H1 (cell line): ENCODE measurements at places on chromosomes 2 and 18.

- no peak overlapping the region for H3K27ac ChIP-seq
- H3K36me3 ChIP-seq, result no peaks in the 10 kb centered on the region
- H3K4me1 ChIP-seq, result peaks cover 6% of the 10 kb centered on the region; the same call in 1 of the 2 replicates
- H3K27me3 ChIP-seq, result no peaks in the 10 kb centered on the region
- DNase-seq, result peak; percentile 52
Observed at GRCh38 chr2:104286841-104287240, 567.1 kb upstream of the POU3F3 start.

- H3K27ac ChIP-seq, result no peak overlapping the region
- no peaks in the 10 kb centered on the region for H3K4me1 ChIP-seq
- peak; percentile 86 for DNase-seq
- H3K27me3 ChIP-seq, result no peaks in the 10 kb centered on the region
- H3K36me3 ChIP-seq, result no peaks in the 10 kb centered on the region
Observed at GRCh38 chr2:127197475-127198385, 22.4 kb downstream of the CYP27C1 start.

DNA sequence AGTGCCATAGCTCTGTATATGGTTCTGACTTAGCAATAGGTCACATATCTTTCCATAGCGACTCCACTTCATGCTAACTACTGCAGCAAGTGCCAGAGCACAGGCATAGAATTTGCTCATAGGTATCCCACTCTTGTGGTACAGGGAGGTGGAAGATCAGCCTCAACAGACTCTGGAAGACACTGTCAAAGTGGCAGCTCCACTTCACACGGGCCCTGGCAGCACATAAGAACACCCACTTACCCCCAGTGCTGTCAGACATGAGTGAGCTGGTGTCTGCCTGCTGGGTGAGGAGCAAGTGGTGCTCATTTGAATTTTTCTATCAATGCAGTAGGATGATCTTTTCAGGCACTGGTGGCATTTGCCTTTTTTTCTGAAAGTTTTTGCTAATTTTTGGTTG lies 48.6 kb downstream of the BCL2L11 start:
- H3K4me1 ChIP-seq, result peaks cover under 1% of the 10 kb centered on the region; the same call in 1 of the 2 replicates
- H3K27ac ChIP-seq, result no peak overlapping the region
- no peak for DNase-seq
- no peak overlapping the region for H3K4me3 ChIP-seq
- no peaks in the 10 kb centered on the region for H3K36me3 ChIP-seq
- no peaks in the 10 kb centered on the region; the same call in 1 of the 2 replicates for H3K27me3 ChIP-seq

DNA sequence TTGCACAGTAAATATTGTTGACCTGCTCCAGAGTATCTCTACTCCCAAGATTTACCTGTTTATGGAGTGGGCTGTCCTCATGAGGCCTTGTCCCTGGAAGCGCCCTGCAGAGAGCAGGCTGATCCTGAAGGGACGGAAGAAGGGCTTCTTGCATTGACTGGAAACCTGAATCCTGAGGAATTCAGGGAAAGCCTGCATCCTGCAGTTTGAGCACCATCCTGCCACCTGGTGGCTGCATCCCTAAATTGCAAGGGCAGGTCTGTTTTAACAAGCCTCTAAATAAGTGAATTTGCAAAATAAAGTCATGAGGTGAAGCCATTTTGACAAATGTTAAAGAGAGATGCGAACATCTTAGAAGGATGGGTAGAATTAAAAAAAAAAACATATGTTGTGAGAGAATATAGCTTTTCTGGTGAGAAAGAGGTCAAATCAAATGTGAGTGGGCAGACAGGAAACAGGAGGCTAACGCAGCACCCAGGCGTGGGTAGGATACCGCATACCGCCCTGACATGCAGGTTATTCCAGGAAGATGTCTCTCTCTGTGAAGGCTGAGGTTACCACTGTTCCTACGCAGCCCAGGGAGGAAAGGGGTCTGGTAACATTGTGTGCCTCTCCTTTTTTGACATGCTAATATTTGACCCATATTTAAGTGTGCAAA lies 754.9 kb downstream of the RNF144A start:
- DNase-seq, result peak; percentile 92
- no peaks in the 10 kb centered on the region for H3K4me1 ChIP-seq
- H3K27me3 ChIP-seq, result no peaks in the 10 kb centered on the region
- no peak overlapping the region for H3K27ac ChIP-seq
- H3K4me3 ChIP-seq, result no peak overlapping the region
- no peaks in the 10 kb centered on the region for H3K36me3 ChIP-seq

GRCh38 chr2:136310005-136310495 lies 192.1 kb upstream of the CXCR4 start:
- no peaks in the 10 kb centered on the region for H3K27me3 ChIP-seq
- no peak overlapping the region for H3K4me3 ChIP-seq
- no peaks in the 10 kb centered on the region for H3K36me3 ChIP-seq
- H3K27ac ChIP-seq, result no peak overlapping the region

DNA sequence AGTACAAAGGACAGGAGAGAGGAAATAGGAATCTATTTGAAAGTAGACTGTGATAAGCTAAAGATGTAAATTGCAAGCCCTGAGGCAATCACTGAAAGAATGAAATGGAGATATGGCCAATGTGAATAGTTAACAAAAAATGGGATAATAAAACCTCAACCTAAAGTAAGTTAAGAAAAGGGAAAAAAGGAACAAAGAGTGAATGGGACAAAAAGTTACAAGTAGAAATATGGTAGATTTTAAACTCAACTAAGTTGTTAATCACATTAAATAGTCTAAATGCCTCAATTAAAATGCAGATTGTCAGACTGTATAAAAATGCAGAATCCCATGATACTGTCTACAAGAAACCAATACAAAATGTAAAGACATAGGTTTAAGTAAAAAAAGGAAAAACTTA lies 165.2 kb upstream of the RBMS1 start:
- H3K36me3 ChIP-seq, result no peaks in the 10 kb centered on the region
- no peak for DNase-seq
- no peak overlapping the region for H3K27ac ChIP-seq
- no peak overlapping the region for H3K4me3 ChIP-seq
- no peaks in the 10 kb centered on the region for H3K4me1 ChIP-seq

GRCh38 chr2:241901018-241901380 lies 31.5 kb downstream of the RTP5 start:
- DNase-seq, result peak; percentile 42
- H3K4me1 ChIP-seq, result peaks cover 20% of the 10 kb centered on the region
- no peaks in the 10 kb centered on the region; the same call in 1 of the 2 replicates for H3K27me3 ChIP-seq
- no peak overlapping the region for H3K27ac ChIP-seq

DNA sequence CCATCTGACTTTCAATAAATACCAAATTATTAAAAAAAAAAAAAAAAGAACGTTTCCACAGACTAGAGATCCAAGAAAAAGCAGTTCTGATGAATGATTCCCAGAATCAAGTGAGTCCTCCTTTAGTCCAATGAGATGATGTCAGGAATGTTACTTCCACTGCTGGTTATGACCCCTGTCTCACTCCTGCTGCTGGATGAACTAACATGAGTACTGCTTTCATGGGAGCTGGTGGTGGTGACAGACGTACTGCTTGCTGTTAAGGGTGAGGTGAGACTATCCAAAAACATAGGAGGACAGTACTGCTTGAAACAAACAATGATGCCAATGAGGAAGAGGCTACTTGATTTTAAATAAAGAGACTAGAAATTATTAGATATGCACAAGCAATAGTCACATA lies 55.5 kb upstream of the ST8SIA5 start:
- no peak overlapping the region for H3K4me3 ChIP-seq
- H3K27ac ChIP-seq, result no peak overlapping the region
- peaks cover 5% of the 10 kb centered on the region; the same call in 1 of the 2 replicates for H3K4me1 ChIP-seq
- no peaks in the 10 kb centered on the region for H3K27me3 ChIP-seq
